ENCODE measurements at places on chromosomes 7 and 10. TPM values are rescaled to one million over a fixed set of nuclear protein-coding genes. Genes with fewer than 3 reads are reported as not detected.

- H3K4me1 ChIP-seq: no peaks in the 10 kb centered on the region
- H3K36me3 ChIP-seq: no peaks in the 10 kb centered on the region
- H3K27me3 ChIP-seq: no peaks in the 10 kb centered on the region
These were observed 6.9 kb upstream of the CYTH3 start for GRCh38 chr7:6279341-6279740.

DNA sequence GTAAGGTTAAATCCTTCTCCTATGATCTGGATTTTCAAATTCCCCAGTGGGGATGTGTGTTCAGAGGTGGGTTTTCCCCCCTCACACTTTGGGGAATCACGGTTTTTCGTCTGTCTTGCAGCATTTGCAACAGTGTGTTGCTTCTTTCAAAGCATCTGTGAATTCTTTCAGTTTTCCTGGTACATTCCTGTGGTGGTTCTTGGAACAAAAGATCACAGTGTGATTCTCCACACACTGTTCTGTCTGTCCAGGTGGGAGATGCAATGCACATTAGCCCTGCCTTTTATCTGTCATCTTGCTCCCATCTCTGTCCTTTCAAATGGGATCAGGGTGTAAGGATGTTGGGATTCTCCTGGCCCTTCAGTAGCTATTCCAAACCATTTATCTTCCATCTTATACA is 11.8 kb downstream of the AGK start:
- H3K27me3 ChIP-seq: no peaks in the 10 kb centered on the region
- peaks cover 31% of the 10 kb centered on the region for H3K4me1 ChIP-seq

- no peaks in the 10 kb centered on the region for H3K27me3 ChIP-seq
- peak within 1 kb of the TSS; percentile 54 for H3K4me3 ChIP-seq
- H3K36me3 ChIP-seq: no peaks in the 10 kb centered on the region
- DNase-seq: peak; percentile 48
- H3K27ac ChIP-seq: peak within 1 kb of the TSS; percentile 58
These were observed at the start of gene PPP1R9A for GRCh38 chr7:94907026-94907810. PPP1R9A (plus strand) TSS chr7:94907594; CDS start chr7:94910114, 2,520 bp downstream.

DNA sequence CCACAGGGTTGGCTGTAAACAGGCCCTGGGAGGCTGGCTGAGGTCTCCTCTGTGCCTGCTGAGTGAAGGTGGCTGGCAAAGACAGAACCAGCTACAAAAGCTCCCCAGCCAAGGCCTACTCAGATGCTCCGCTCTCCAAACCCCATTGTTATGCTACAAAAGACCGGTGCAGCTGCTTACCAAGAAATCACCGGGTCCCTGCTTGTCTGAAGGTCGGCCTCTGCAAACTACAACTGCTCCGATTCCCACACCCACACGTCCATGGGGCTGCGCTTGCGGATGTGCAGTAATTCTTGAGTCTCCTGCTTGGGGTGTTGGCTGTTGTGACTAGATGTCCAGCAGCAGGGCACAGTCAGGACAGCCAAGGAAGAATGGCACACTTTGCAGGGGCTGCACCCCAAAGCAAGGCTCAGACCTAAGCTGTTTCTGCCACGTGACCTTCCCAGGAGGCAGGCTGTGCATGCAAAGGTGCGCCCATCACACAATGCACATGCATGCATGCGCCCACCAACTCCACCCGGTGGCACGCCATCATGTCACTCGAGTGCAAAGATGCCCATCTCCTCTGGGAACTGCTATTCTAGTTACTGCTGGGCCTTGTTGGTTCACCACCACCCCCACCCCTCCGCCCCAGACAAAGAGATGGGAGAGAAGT is 97.8 kb downstream of the OAT start:
- no peak for DNase-seq
- no peaks in the 10 kb centered on the region for H3K36me3 ChIP-seq
- H3K4me1 ChIP-seq: no peaks in the 10 kb centered on the region
- no peak overlapping the region for H3K4me3 ChIP-seq
- H3K27me3 ChIP-seq: no peaks in the 10 kb centered on the region

DNA sequence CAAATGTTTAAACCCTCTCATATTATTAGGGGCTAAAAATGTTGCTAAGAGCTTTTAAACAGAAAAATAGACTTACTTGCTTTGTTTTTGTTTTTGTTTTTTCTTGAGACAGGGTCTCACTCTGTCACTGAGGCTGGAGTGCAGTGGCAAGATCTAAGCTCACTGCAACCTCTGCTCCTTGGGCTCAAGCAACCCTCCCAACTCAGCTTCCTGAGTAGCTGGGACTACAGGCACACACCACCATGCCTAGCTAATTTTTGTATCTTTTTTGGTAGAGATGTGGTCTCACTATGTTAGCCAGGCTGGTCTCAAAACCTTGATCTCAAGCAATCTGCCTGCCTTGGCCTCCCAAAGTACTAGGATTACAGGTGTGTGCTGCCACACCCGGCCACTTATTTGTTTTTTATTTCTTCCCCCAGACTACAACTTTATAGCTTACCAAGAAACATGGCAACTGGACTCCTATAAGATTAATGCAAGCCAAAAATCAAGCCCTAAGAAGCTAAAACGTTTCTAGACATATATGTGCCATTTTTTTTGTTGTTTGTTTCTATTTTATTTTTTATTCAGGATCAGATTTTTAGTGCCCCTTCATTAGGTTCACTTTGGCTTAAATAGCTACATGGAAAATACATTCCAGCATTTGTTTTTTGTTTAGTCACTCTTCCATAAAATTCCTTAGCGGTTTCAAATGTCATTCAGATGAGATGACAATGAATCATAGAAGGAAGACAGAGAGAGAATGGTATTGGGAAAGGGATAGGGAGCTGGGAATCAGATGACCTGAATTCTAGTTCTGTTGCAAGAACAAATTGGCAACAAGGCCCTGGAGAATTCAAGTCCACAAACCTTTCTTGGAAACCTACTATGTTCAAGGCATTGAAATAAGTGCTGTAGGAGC is 163.4 kb upstream of the MKLN1 start:
- H3K27ac ChIP-seq: no peak overlapping the region
- H3K4me3 ChIP-seq: no peak overlapping the region
- H3K36me3 ChIP-seq: no peaks in the 10 kb centered on the region
- H3K27me3 ChIP-seq: no peaks in the 10 kb centered on the region
- H3K4me1 ChIP-seq: no peaks in the 10 kb centered on the region

- DNase-seq: peak; percentile 39
- H3K36me3 ChIP-seq: peaks cover 52% of the 10 kb centered on the region
- H3K4me3 ChIP-seq: no peak overlapping the region
- H3K4me1 ChIP-seq: peaks cover 34% of the 10 kb centered on the region
These were observed 33.4 kb downstream of the XPNPEP1 start for GRCh38 chr10:109889867-109890266.

- H3K4me3 ChIP-seq: no peak overlapping the region
- no peak overlapping the region for H3K27ac ChIP-seq
- H3K36me3 ChIP-seq: no peaks in the 10 kb centered on the region
- H3K27me3 ChIP-seq: no peaks in the 10 kb centered on the region
- H3K4me1 ChIP-seq: no peaks in the 10 kb centered on the region
These were observed 307.9 kb upstream of the SP8 start for GRCh38 chr7:21094589-21094988.

- no peaks in the 10 kb centered on the region for H3K27me3 ChIP-seq
- DNase-seq: no peak
- peaks cover 29% of the 10 kb centered on the region for H3K4me1 ChIP-seq
- H3K4me3 ChIP-seq: no peak overlapping the region
- no peak overlapping the region for H3K27ac ChIP-seq
- H3K36me3 ChIP-seq: no peaks in the 10 kb centered on the region
These were observed 60.9 kb downstream of the SPOCK2 start for GRCh38 chr10:72027498-72027897.

GRCh38 chr7:93053209-93053948 is 64.4 kb downstream of the SAMD9 start:
- no peak for DNase-seq
- no peaks in the 10 kb centered on the region for H3K27me3 ChIP-seq
- H3K4me1 ChIP-seq: no peaks in the 10 kb centered on the region
- no peak overlapping the region for H3K27ac ChIP-seq
- no peaks in the 10 kb centered on the region for H3K36me3 ChIP-seq

DNA sequence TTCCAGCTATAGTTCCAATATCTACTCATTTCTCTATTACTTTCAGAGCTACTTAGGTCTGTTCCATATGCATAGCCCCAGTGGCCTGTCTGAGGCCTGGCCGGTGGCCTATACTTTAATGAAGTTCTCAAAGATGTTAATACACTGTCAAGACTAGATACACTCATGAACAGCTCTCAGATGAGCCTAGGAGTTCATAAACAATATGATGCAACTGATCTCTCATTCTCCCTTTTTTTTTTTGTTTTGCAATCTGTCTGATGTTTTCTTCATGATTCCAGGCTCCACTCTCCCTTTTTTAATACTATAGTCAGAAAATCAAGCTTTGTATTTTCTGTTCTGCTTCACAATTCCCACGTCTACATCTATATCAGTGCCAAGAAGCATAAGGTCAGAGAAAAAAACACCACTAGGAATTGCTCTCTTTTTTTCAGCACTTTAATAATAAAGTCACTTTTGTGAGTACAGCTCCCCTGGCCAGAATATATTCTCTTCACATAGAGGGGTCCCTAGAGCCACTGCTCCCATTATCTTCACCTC is 321.0 kb downstream of the C7orf25 start:
- no peaks in the 10 kb centered on the region for H3K4me1 ChIP-seq
- no peak overlapping the region for H3K27ac ChIP-seq
- H3K27me3 ChIP-seq: no peaks in the 10 kb centered on the region
- H3K36me3 ChIP-seq: no peaks in the 10 kb centered on the region
- DNase-seq: no peak

GRCh38 chr10:28838908-28839307 is 161.6 kb downstream of the BAMBI start:
- no peaks in the 10 kb centered on the region for H3K36me3 ChIP-seq
- no peak overlapping the region for H3K4me3 ChIP-seq
- H3K27ac ChIP-seq: peak overlapping the region; percentile 64
- H3K27me3 ChIP-seq: no peaks in the 10 kb centered on the region

DNA sequence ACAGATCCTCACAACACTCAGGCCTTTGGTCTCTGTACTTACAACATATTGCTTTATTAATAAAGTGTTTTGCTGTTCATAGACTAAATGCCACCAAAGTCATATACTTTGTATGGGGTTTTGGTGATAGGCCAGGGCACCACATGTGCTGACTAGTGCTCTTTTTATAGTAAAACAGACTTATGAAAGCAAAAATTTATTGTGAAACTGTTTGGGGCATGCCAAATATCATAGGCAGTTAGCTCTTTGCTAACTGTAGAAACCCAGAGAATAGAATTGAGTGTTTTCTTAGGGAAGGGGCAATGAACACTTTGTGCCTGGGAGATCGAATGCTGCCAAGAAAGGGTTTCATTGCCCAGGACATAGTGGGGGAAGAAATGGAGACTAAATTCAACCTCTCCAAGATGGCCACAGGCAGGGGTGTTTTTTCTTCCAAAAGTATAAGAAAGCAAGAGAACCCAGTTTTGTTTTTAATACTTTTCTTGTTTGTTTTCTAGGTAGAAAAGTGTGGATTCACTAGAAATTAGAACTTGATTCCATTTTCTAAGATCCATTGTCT is 142.7 kb downstream of the TRIL start:
- H3K36me3 ChIP-seq: peaks cover 29% of the 10 kb centered on the region
- no peaks in the 10 kb centered on the region for H3K27me3 ChIP-seq
- peaks cover 17% of the 10 kb centered on the region for H3K4me1 ChIP-seq
- no peak overlapping the region for H3K27ac ChIP-seq
- no peak overlapping the region for H3K4me3 ChIP-seq

GRCh38 chr10:62147425-62147824 is 121.2 kb downstream of the RTKN2 start:
- no peaks in the 10 kb centered on the region for H3K4me1 ChIP-seq
- H3K36me3 ChIP-seq: no peaks in the 10 kb centered on the region
- H3K27ac ChIP-seq: no peak overlapping the region
- H3K4me3 ChIP-seq: no peak overlapping the region

- no peak for DNase-seq
- H3K36me3 ChIP-seq: no peaks in the 10 kb centered on the region
- H3K27ac ChIP-seq: no peak overlapping the region
- no peaks in the 10 kb centered on the region for H3K4me1 ChIP-seq
- no peaks in the 10 kb centered on the region for H3K27me3 ChIP-seq
These were observed 62.9 kb upstream of the BET1 start for GRCh38 chr7:94067047-94067446.

GRCh38 chr10:17607060-17607459 is 10.1 kb downstream of the HACD1 start:
- DNase-seq: no peak
- H3K36me3 ChIP-seq: no peaks in the 10 kb centered on the region
- no peaks in the 10 kb centered on the region for H3K27me3 ChIP-seq
- peaks cover 2% of the 10 kb centered on the region for H3K4me1 ChIP-seq
- no peak overlapping the region for H3K27ac ChIP-seq

DNA sequence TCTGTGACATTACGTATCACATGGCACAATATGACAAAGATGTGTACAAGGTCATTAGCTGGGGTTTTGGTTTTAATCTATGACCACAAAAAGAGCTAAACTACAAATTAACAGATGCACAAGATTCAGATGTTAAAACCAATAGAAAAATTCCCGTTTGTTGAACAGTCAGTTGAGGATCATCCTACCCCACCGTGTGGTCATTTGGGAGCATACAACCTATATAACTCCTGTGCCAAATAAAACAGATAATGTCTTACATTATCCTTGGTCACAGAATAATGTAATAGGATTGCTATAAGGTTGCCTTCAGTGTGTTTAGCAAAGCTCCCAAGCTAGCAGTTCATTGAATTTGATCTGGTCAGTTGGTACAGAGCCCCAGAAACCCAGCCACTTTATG is 28.2 kb downstream of the ASNS start:
- no peaks in the 10 kb centered on the region for H3K4me1 ChIP-seq
- no peak overlapping the region for H3K4me3 ChIP-seq
- no peaks in the 10 kb centered on the region for H3K36me3 ChIP-seq
- DNase-seq: no peak

DNA sequence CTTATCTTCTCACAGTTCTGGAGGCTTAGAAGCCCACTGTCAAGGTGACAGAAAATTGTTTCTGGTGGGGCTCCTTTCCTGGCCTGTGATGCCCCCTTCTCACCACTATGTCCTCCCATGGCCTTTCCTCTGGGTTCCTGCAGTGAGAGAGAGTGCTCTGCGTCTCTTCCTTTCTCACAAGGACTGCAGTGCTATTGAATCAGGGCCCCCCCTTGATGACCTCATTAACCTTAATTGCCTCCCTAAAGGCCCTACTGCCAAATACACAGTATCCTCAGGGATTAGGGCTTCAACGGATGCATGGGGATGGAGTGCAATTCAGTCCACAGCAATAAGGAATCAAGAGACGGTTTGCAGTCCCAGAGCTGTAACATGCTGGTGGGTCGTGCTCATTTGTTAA is 82.0 kb upstream of the GRB10 start:
- H3K36me3 ChIP-seq: no peaks in the 10 kb centered on the region
- no peak overlapping the region for H3K27ac ChIP-seq
- no peaks in the 10 kb centered on the region for H3K4me1 ChIP-seq
- H3K27me3 ChIP-seq: no peaks in the 10 kb centered on the region
- H3K4me3 ChIP-seq: no peak overlapping the region

GRCh38 chr10:137031-137430 is 1.8 kb downstream of the ZMYND11 start:
- H3K4me3 ChIP-seq: peak overlapping the region; percentile 95
- no peak overlapping the region for H3K27ac ChIP-seq
- H3K36me3 ChIP-seq: no peaks in the 10 kb centered on the region
- H3K4me1 ChIP-seq: peaks cover 7% of the 10 kb centered on the region

GRCh38 chr10:104777086-104777799 is 136.2 kb downstream of the SORCS3 start:
- no peaks in the 10 kb centered on the region for H3K27me3 ChIP-seq
- H3K36me3 ChIP-seq: no peaks in the 10 kb centered on the region
- DNase-seq: no peak

- no peak overlapping the region for H3K27ac ChIP-seq
- no peak overlapping the region for H3K4me3 ChIP-seq
- peaks cover 10% of the 10 kb centered on the region for H3K36me3 ChIP-seq
- H3K27me3 ChIP-seq: no peaks in the 10 kb centered on the region
These were observed 89.6 kb downstream of the PODXL start for GRCh38 chr7:131466735-131467365.

The CABCOCO1 gene
- not detected for total RNA-seq

The CDC123 gene
- 55.9 TPM for total RNA-seq

The NPSR1 gene
- not detected for total RNA-seq

The NACAD gene
- 4.6 TPM for total RNA-seq

The PTPRN2 gene
- 2.3 TPM for total RNA-seq
